T-helper 1 cell (primary cell): ENCODE measurements at places on chromosomes 11 and 22.

- DNase-seq = no peak
Observed at GRCh38 chr11:75954039-75954438, 139.0 kb downstream of the UVRAG start.

DNA sequence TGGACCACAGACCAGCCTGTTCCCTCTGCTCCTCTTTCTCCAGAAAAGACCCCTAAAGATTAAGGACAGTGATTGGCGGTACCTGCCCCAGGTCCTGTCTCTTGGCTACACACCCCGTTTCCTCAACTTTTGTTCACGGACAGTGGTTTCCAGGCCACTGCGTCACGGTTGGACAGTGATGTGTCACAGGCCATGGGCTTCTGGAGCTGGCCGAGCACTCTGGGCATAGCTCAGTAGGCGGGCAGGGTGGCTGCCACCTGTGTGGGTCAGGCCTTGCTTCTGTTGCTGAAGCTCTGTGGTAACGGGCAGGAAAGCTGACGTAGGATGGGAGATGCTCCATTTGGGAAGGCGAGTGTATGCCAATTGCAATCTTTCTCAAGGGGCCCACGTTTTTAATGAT, 13.6 kb downstream of the TUB start:
- DNase-seq = no peak

GRCh38 chr22:17692841-17693240, 54.3 kb downstream of the BCL2L13 start:
- DNase-seq = no peak

- no peak for DNase-seq
Observed at GRCh38 chr22:17717708-17718107, 56.6 kb downstream of the BID start.

GRCh38 chr22:47588578-47588960, 826.1 kb downstream of the TBC1D22A start:
- DNase-seq = no peak

DNA sequence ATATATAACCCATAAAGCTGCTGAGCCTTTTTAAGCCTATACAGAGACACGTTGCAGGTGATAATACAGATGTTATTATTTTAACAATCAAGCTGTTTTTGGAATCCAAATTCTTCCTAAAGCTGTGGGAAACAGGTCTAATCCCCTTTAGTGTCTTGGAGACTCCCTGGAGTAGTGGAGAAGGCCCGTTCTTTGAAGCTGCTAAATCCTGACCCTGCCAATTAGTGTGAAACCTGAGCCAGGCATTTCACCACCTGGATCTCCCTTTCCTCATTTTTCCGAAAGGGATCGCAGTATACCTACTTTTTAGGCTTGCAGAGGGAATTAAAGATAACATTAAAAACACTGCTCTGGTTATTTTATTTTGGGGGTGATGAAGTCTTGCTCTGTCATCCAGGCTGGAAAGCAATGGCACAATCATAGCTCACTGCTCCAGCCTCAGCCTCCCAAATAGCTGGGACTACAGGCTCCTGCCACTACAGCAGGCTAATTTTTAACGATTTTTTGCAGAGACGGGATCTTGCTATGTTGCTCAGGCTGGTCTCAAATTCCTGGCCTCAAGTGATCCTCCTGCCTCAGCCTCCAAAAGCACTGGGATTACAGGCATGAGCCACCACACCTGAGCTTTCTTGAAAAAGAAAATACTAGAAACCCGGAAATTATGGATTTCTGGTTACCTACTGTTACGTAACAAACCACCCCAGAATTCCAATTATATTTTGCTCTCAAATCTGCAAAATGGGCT, 1.7 kb upstream of the EIF4ENIF1 start:
- DNase-seq = no peak

GRCh38 chr11:30749268-30749667, 163.1 kb upstream of the MPPED2 start:
- DNase-seq = no peak

- no peak for DNase-seq
Observed at GRCh38 chr22:49228431-49229037, 599.1 kb downstream of the BRD1 start.

- DNase-seq = no peak
Observed at GRCh38 chr11:2812371-2812991, 73.1 kb downstream of the CDKN1C start.

GRCh38 chr22:20973634-20974286, 6.7 kb downstream of the AIFM3 start:
- DNase-seq = no peak

GRCh38 chr11:75507571-75507970, 18.2 kb downstream of the GDPD5 start:
- DNase-seq = no peak

DNA sequence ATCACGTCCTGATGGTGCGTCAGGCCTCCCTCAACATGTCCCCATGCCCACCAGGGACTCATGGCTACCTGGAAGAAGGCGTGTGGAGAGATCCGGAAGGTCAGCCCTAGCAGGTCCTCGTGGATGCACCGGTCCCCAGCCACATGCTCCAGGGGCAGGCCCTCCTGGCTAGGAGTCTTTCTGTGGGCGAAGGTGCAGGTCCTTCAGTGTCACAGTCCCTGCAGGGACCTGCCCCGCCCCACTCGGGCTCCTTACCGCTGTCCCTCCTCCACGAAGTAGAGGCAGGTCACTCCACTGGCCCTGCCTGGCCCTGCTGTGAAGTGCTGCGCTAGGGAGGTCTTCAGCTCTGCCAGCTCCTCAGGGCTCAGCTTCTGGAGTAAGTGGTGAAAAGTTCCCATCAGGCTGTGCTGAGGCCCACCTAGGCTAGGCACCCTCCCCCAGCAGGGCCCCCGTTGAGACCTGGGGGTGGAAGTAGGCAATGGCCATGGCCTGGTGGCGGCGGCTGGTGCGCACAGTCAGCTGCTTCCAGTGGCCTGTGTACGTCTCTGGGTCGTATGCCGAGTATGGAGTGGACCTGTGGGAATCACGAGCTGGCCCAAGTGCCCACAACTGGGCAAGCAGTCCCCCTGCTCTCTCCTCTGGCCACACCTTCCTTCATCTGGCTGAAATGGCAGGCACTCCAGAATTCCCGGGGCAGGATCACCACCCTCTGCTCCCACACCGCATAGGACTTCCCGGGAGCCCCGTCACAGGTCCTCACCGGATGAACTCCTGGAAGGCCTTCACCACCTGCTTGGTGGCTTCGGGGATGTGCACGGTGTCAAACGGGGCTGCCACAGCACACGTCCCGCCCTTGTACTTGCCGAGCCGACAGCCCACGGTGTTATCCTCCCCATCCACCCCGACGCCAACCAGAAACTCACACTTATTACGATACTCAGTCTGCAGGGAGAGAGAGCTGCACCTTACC, 1.1 kb upstream of the RANBP1 start:
- no peak for DNase-seq

DNA sequence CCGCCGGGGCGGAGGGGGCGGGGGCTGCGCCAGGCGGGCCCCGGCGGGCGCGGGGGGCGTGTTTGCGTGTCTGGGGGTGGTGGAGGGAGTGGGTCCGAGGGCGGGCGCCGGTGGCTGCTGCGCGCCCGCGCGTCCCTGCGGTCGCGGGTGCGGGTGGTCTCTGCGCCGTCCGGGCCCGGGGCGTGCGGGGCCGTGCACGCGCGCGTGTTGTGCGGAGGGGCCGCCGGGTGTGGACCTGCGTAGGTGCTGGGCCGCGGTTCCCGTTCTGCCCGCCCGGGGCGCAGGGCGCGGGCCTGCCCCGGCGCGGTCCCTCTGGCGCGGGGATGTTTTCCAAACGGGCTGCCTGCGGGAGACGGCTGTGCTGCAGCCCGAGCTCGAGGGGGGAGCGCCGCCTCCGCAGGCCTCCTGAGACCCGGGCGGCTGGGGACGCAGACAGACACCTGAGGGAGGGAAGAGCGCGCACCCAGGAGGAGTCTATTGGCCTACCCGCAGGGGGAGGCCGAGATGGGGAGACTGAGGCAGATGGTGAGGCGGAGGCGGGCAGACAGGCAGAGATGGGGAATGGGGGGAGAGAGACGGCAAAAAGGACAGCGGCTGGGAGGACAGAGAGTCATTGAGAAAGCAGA, 442 bp downstream of the PELI3 start:
- DNase-seq = peak; percentile 46

GRCh38 chr11:126720539-126721235, 279.9 kb downstream of the KIRREL3 start:
- DNase-seq = no peak

GRCh38 chr11:44416776-44417175, 106.8 kb upstream of the ALX4 start:
- no peak for DNase-seq

DNA sequence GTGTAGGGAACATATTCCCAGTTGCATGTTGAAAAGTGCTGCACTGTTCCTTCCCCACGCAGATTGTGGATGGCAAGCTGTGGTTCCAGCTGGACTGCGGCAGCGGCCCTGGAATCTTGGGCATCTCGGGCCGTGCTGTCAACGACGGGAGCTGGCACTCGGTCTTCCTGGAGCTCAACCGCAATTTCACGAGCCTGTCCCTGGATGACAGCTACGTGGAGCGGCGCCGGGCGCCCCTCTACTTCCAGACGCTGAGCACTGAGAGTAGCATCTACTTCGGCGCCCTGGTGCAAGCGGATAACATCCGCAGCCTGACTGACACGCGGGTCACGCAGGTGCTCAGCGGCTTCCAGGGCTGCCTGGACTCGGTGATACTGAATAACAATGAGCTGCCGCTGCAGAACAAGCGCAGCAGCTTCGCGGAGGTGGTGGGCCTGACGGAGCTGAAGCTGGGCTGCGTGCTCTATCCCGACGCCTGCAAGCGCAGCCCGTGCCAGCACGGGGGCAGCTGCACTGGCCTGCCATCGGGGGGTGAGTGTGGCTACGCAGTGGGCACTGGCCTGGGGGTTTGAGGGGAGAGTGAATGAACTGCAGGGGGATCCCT, 102.7 kb upstream of the MTNR1B start:
- DNase-seq = no peak

DNA sequence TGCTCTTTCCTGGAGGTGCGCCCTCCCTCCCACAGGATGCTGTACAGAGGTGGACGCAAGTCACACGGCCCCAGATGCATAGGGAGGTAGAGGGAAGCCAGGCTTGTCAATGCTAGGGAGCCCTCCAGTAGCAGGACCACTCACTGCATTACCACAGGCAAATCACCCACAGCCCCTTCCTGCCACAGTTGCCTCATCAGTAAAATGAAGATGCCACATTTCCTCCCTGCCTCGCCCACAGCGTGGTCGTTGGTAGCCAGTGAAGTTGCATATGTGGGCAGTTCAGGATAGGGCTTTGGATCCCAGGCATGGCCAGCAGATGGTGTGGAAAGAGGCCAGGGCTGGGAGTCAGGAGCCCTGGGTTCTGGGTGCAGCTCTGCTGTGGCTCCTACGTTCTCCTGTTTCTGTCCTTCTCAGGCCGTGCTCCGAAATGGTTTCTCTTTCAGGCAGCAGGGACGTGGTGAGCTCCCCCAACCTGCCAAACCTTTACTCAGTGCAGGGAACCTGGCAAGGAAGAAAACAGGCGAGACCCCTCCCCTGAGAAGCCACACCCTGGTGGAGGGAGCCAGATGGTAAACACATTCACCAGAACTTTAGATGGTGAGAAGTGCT, 22.6 kb downstream of the DAGLA start:
- DNase-seq = no peak

DNA sequence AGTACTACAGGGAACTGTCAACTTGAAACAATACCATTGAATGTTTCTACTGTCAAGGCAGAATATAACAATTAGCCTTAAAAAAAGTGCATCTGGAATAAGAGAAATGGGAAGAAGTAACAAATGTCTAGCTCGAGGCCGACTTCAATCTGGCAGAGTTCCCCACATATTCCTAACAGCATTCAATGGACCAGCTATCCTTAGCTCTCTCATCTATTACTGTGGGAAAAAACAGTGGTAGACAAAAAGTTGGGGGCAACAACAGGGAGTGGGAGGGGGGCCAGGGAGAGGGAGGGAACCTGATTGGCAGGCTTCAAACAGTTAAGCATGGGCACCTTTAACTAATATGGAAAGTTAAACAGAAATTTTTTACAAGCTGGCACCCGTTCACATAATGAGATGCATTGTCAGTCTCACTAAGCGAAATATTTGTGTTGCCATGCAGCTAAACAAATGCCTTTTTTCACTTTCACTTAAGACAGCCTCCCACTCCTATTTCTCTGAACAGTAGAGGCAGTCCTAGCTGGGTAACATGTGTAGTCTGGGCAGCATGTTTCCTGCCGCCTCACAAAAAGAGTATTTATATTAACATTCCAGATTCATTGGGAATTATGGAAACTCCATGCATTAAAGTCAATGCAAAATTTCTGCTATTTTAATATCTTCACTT, 62.2 kb upstream of the SOX6 start:
- DNase-seq = no peak
